A549 treated with Hydrocortisone at 1 μM for 4 hours (cell line): ENCODE measurements at places on chromosomes 5 and 9. TPM values are rescaled to one million over a fixed set of nuclear protein-coding genes. Genes with fewer than 3 reads are reported as not detected.

KIF2A gene
- total RNA-seq = 27.7 to 51.8 TPM (median 34.9 TPM) in 5 replicates

SLC25A2 gene
- not detected in 5 replicates for total RNA-seq

PCDHB14 gene
- total RNA-seq = 0.06 to 0.10 TPM (median 0.08 TPM) in 5 replicates

SREK1 gene
- 21.5 to 34.6 TPM (median 28.7 TPM) in 5 replicates for total RNA-seq

TTC23L gene
- total RNA-seq = 0.03 to 0.21 TPM (median 0.12 TPM) in 5 replicates

C5orf52 gene
- not detected in 5 replicates for total RNA-seq

IPO11 gene
- total RNA-seq = 14.3 to 17.9 TPM (median 16.0 TPM) in 5 replicates

FST gene
- 1.3 to 2.3 TPM (median 1.9 TPM) in 5 replicates for total RNA-seq

SLC28A3 gene
- not detected in 5 replicates for total RNA-seq

DIPK1B gene
- 6.4 to 9.1 TPM (median 8.0 TPM) in 5 replicates for total RNA-seq

NDST1 gene
- total RNA-seq = 50.1 to 68.1 TPM (median 60.2 TPM) in 5 replicates

SLC34A3 gene
- total RNA-seq = 0.05 to 0.16 TPM (median 0.07 TPM) in 4 of 5 replicates, not detected in the other

AQP3 gene
- 21.0 to 24.9 TPM (median 23.2 TPM) in 5 replicates for total RNA-seq

PLAC8L1 gene
- total RNA-seq = 0.20 to 0.40 TPM (median 0.22 TPM) in 5 replicates

SPARC gene
- 13.0 to 20.8 TPM (median 19.7 TPM) in 5 replicates for total RNA-seq

IL5 gene
- not detected in 5 replicates for total RNA-seq

MELK gene
- 62.1 to 83.8 TPM (median 69.7 TPM) in 5 replicates for total RNA-seq

CDH9 gene
- total RNA-seq = not detected in 5 replicates

LRRC19 gene
- not detected in 5 replicates for total RNA-seq

OR13C4 gene
- not detected in 5 replicates for total RNA-seq
